ENCODE measurements at places on chromosomes 6 and 20. TPM values are rescaled to one million over a fixed set of nuclear protein-coding genes. Genes with fewer than 3 reads are reported as not detected.

PLG gene
- not detected for total RNA-seq

SNRPB2 gene
- total RNA-seq: 36.5 TPM

OXT gene
- not detected for total RNA-seq

SAPCD1 gene
- total RNA-seq: 0.79 TPM

BPIFB6 gene
- not detected for total RNA-seq

BRD2 gene
- 181 TPM for total RNA-seq

TOX2 gene
- not detected for total RNA-seq

RBPJL gene
- total RNA-seq: not detected

ENPP4 gene
- under 0.01 TPM for total RNA-seq

SLPI gene
- not detected for total RNA-seq

FAM83C gene
- total RNA-seq: 0.33 TPM

TNFRSF6B gene
- total RNA-seq: 0.39 TPM

HRH3 gene
- not detected for total RNA-seq

SEL1L2 gene
- not detected for total RNA-seq

KIF13A gene
- 71.8 TPM for total RNA-seq

ZSWIM3 gene
- total RNA-seq: 5.5 TPM

VGLL2 gene
- not detected for total RNA-seq

SYNGAP1 gene
- total RNA-seq: 14.9 TPM

PRICKLE4 gene
- 5.5 TPM for total RNA-seq

HS3ST5 gene
- total RNA-seq: not detected

GTSF1L gene
- total RNA-seq: not detected

LGSN gene
- not detected for total RNA-seq

EYS gene
- not detected for total RNA-seq

SCUBE3 gene
- total RNA-seq: 0.11 TPM

AK9 gene
- 5.1 TPM for total RNA-seq

ULBP2 gene
- total RNA-seq: 5.1 TPM

C20orf141 gene
- not detected for total RNA-seq

FAM50B gene
- total RNA-seq: 7.1 TPM

C20orf202 gene
- total RNA-seq: under 0.01 TPM

PSMB8 gene
- 11.8 TPM for total RNA-seq

TMEM170B gene
- total RNA-seq: 0.22 TPM

MMP24 gene
- total RNA-seq: 1.7 TPM

F13A1 gene
- not detected for total RNA-seq

ARHGAP40 gene
- 15.1 TPM for total RNA-seq

HTR1E gene
- under 0.01 TPM for total RNA-seq

CDH26 gene
- 1.4 TPM for total RNA-seq

BMP7 gene
- not detected for total RNA-seq

SLC22A16 gene
- total RNA-seq: not detected

HLA-DQB1 gene
- total RNA-seq: not detected

EDN1 gene
- 91.0 TPM for total RNA-seq

UBD gene
- total RNA-seq: not detected

ENPP5 gene
- total RNA-seq: 1.2 TPM

PACRG gene
- total RNA-seq: 0.79 TPM

SGK1 gene
- total RNA-seq: 68.3 TPM

NINL gene
- total RNA-seq: 23.6 TPM

DDX43 gene
- total RNA-seq: 1.6 TPM

SCGN gene
- not detected for total RNA-seq

ROS1 gene
- total RNA-seq: not detected
